ENCODE measurements at places on chromosomes 16 and 17.
A peak's percentile ranks its signal among the peaks of the same experiment; 100 is the strongest.

DNA sequence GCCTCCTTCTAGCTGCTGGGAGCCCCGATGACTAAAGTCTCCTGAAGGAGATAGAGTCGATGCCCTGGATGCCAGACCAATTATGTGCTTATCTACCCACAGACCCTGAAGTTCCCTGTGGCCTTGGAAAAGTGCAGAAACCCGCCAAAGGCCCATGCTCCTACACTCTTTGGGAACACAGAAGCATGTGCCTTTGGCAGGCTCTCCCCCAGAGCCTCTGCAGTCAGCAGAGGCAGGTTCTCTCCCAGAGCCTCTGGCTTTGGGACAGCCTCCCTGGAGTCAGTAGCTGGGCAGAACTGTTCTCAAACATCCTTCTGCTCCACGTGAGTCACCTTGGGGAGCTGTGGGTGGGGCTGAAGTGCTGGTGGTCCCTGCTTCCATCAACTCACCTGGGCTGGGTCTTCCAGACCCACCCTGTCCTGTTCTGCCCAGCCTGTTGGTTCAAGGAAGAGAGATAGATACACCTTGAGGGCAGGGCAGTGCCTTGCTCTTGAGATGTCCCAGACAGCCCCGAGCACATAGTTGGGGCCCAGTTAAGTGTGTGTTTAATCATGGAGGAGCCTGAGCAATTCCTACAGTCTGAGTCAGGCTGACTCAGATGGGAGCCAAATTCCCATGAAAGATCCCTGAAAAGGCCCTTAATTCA lies 3.2 kb upstream of the CDK5RAP3 start:
- no peak overlapping the region for H3K4me3 ChIP-seq
- H3K4me1 ChIP-seq = peaks cover 55% of the 10 kb centered on the region
- DNase-seq = peak; percentile 60
- H3K27me3 ChIP-seq = no peaks in the 10 kb centered on the region

GRCh38 chr16:64659866-64660265 lies 462.0 kb downstream of the CDH11 start:
- no peaks in the 10 kb centered on the region for H3K27me3 ChIP-seq
- no peaks in the 10 kb centered on the region for H3K36me3 ChIP-seq
- DNase-seq = no peak

- no peaks in the 10 kb centered on the region for H3K4me1 ChIP-seq
- no peak overlapping the region for H3K4me3 ChIP-seq
- H3K27me3 ChIP-seq = no peaks in the 10 kb centered on the region
- no peak overlapping the region for H3K27ac ChIP-seq
Measured at GRCh38 chr16:12256921-12257320, 280.4 kb downstream of the SNX29 start.

DNA sequence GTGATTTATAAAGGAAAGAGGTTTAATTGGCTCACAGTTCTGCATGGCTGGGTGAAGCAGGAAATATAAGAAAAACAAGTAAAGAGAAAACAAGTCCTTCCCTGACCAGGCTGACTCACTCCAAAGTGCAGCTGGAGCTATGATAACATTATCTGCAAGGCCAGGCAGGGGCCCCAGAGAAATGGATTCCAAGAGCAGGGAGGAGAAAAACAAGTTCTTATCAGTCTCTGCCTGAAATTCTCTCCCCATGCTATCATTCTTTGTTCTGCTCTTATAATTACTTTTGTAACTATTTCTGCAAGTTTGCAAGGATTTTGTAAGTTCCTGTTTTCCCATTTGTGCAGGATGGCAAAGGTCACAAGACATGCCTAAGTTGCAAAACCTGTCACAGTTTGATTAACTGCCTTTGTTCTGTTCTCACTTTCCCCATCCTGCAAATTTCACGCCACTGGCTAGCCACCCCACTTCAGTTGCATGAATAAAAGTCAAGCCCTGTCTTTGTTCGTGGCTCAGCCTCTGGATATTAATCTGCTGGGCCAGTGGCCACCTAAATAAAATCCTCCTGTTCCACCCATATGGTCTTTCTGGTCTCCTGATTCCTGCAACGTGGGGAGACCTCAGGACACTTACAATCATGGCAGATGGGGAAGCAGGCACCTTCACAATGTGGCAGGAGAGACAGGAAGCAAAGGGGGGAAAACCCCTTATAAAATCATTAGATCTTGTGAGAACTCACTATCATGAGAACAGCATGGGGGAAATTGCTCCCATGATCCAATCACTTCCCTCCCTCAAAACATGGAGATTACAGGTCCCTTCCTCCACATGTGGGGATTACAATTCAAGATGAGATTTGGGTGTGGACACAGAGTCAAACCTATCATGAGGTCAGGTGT lies 13.1 kb downstream of the ABCA9 start:
- DNase-seq = peak; percentile 76
- H3K4me3 ChIP-seq = no peak overlapping the region
- peaks cover 19% of the 10 kb centered on the region for H3K4me1 ChIP-seq
- no peaks in the 10 kb centered on the region for H3K36me3 ChIP-seq

- H3K4me1 ChIP-seq = no peaks in the 10 kb centered on the region
- no peak for DNase-seq
- no peak overlapping the region for H3K27ac ChIP-seq
- H3K27me3 ChIP-seq = no peaks in the 10 kb centered on the region
Measured at GRCh38 chr17:15124746-15125145, 140.4 kb downstream of the PMP22 start.

DNA sequence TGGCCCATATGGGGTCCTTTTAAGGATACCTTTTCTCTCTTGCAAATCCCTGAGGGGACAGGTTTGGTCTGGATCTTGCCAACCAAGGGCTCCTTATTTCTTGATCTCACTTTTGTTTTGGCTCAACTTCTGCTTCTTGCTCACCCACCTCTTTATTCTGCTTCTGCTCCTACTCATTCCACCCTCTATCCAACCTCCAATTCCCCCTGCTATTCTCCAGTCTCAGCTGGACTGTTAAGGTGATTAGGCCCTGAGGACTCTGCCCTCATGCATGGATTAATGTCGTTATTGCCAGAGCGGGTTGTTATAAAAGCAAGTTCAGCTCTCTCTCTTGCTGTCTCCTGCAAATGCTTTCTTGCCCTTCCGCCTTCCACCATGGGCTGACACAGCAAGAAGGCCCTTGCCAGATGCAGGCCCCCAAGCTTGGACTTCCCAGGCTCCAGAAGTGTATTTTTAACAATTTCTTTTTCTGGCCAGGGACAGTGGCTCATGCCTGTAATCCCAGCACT lies 29.8 kb downstream of the LAT start:
- H3K4me1 ChIP-seq = no peaks in the 10 kb centered on the region
- no peak for DNase-seq
- H3K27ac ChIP-seq = no peak overlapping the region
- no peak overlapping the region for H3K4me3 ChIP-seq

DNA sequence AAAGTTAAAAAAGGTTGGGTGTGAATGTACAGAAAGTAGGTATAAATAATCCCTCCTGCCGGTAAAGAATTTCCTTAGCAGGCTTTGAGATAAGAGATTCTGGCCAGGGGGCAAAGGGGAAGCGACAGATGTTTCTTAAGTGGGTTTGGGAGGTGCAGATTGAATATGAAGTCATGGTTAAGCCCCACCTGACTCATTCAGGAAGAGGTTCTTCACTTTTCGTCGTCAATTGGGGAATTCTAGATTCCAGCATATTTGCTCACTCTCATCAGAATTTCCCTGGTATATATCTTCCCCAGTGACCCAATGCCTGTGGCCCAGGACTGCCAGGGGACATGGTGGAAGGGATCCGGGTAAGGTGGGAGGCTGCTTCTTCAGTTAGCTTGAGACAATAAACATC lies 127.8 kb downstream of the CPPED1 start:
- no peaks in the 10 kb centered on the region for H3K4me1 ChIP-seq
- H3K4me3 ChIP-seq = no peak overlapping the region
- H3K36me3 ChIP-seq = no peaks in the 10 kb centered on the region
- no peaks in the 10 kb centered on the region for H3K27me3 ChIP-seq

GRCh38 chr16:50269061-50269705 lies 2.8 kb downstream of the ADCY7 start:
- no peaks in the 10 kb centered on the region for H3K27me3 ChIP-seq
- peak; percentile 2 for DNase-seq
- H3K27ac ChIP-seq = no peak overlapping the region

DNA sequence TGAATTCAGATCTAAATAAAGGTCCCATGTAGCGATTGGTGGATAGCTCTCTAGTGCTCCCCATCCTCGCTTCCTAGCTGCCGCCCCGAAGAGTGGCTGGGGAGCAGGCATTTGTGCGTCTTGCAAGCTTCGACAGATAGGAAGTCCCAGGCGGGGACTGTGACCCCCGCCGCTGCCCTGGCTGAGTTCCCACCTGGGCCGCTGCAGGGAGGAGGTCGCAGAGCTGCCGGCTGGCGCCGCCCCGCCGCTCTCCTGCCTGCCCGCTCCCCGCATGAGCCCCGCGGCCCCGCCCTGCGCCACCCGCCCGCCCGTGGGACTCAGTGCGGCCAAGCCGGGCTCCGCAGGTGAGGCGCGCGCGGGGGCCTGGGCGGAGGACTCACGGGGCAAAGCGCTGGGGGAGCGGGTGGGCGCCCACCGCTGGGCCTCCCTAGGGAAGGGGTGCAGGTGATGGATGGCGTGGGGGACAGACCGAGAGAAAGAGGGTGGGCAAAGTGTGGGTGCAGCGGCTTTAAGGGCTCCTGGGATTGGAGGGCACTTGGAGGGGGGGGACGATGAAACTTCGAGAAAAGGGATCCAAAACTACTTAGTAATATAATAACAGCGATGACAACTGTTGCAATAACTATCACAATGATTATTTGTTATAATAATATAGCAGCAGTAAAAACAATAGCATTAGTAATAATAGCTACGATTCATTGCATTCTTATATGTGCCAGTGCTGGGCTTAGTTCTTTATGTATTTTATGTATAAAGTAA lies at the start of gene OTOA:
OTOA (plus strand) TSS at position 80 of the 759 bp plus-strand sequence. CDS start 14,547 bp downstream, outside the sequence.
- H3K27ac ChIP-seq = no peak within 1 kb of the TSS
- H3K4me1 ChIP-seq = peaks cover 11% of the 10 kb centered on the region
- H3K27me3 ChIP-seq = peaks cover 40% of the 10 kb centered on the region
- no peaks in the 10 kb centered on the region for H3K36me3 ChIP-seq
- no peak for DNase-seq

GRCh38 chr16:51982715-51983680 lies 563.9 kb downstream of the TOX3 start:
- H3K27me3 ChIP-seq = no peaks in the 10 kb centered on the region
- peak; percentile 52 for DNase-seq
- H3K4me3 ChIP-seq = no peak overlapping the region
- H3K36me3 ChIP-seq = no peaks in the 10 kb centered on the region

DNA sequence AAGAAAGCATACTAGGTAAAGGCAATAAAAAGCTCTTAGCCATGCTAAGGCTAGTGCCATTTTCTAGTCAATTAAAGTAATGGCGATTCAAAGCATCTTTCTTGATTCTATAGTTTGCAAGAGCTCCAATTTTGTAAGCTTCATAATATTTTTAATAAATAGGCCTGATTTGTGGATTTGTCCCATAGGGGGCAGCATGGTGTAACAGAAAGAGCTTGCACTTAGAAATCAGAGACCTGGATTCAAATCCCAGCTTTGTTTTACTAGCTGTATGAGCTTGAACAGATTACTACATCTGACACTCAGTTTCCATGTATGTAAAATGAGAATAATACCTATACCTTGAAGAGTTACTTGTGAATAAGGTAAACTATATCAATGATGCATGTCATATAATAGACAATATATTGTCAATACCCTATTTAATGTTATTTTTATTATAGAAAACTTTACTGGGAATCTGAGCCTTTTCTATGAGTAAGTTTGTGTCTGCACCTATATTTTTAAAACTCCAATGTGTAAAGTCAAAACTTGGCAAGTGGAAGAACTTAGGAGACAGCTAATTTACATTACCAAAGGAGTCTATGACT lies 93.6 kb upstream of the NOG start:
- no peaks in the 10 kb centered on the region for H3K4me1 ChIP-seq
- H3K27ac ChIP-seq = no peak overlapping the region
- DNase-seq = no peak
- H3K4me3 ChIP-seq = no peak overlapping the region

GRCh38 chr17:69749911-69750310 lies 325.1 kb upstream of the KCNJ16 start:
- no peaks in the 10 kb centered on the region for H3K36me3 ChIP-seq
- H3K4me1 ChIP-seq = no peaks in the 10 kb centered on the region
- peak; percentile 11 for DNase-seq
- no peak overlapping the region for H3K4me3 ChIP-seq

DNA sequence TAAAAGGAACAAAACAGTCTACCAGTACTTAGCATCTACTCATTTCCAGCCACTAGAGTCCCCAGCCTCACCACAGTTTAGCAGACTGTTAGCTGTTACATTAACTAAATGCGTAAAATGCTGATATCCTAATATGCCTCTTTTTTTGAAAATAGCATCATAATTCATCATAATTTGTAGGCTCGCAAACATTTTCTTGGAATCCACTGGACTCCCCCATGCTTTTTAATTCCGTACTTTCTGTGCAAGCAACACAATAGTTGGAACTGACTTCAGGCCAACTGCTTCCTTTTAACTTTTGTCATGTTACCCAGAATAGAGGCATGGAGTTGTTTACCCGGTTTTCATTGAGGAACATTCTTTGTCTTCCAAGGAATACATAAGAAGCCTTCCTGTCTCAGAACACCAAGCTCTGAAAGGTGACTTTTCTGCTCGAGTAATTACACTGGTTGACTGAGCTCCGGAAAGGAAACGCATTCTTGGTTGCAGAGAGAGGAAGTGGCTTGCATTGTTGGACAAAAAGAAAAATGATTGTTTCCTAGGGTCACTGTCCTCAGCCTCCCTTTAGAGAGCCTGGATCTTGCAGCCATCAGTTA lies 30.9 kb upstream of the SEC14L1 start:
- H3K4me1 ChIP-seq = peaks cover 10% of the 10 kb centered on the region
- no peak overlapping the region for H3K4me3 ChIP-seq
- peak overlapping the region; percentile 69 for H3K27ac ChIP-seq
- no peak for DNase-seq

- H3K4me1 ChIP-seq = no peaks in the 10 kb centered on the region
- H3K36me3 ChIP-seq = no peaks in the 10 kb centered on the region
- H3K4me3 ChIP-seq = no peak overlapping the region
- no peaks in the 10 kb centered on the region for H3K27me3 ChIP-seq
Measured at GRCh38 chr17:7131423-7131791, 16.8 kb upstream of the ASGR2 start.

DNA sequence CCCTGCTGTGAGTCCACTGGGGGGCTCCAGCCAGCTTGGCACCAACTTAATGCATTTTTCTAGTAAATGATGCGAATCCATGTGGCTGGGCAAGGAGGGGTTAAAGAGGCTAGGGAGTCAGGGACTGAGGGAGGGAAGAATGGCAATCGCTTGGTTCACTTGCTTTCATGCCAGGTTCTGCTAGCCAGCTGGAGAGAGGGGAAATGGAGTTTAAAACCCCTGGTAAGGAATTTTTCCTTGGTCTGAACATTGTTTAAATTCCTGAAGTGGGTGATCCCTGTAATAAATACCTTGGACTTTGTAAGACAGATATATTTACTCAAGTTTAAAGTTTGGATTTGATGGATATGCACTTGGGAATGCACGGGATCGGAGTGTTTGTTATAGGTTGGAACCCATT lies 22.8 kb downstream of the ANKFN1 start:
- H3K4me3 ChIP-seq = no peak overlapping the region
- H3K27ac ChIP-seq = no peak overlapping the region
- no peak for DNase-seq
- no peaks in the 10 kb centered on the region for H3K36me3 ChIP-seq

GRCh38 chr17:65665966-65666365 lies 104.5 kb upstream of the AXIN2 start:
- H3K27ac ChIP-seq = no peak overlapping the region
- no peaks in the 10 kb centered on the region for H3K27me3 ChIP-seq
- no peak for DNase-seq
- no peaks in the 10 kb centered on the region for H3K36me3 ChIP-seq
- no peaks in the 10 kb centered on the region for H3K4me1 ChIP-seq

- H3K27me3 ChIP-seq = no peaks in the 10 kb centered on the region
- peak overlapping the region; percentile 62 for H3K27ac ChIP-seq
- peaks cover 9% of the 10 kb centered on the region for H3K4me1 ChIP-seq
- no peaks in the 10 kb centered on the region for H3K36me3 ChIP-seq
- DNase-seq = no peak
Measured at GRCh38 chr17:1203967-1204291, 24.1 kb upstream of the ABR start.

All from stomach (tissue), 19 donors.